ENCODE measurements at places on chromosomes 1 and 21.

- DNase-seq, result no peak
These were observed 88.4 kb downstream of the PDE4B start for GRCh38 chr1:65881067-65881594.

DNA sequence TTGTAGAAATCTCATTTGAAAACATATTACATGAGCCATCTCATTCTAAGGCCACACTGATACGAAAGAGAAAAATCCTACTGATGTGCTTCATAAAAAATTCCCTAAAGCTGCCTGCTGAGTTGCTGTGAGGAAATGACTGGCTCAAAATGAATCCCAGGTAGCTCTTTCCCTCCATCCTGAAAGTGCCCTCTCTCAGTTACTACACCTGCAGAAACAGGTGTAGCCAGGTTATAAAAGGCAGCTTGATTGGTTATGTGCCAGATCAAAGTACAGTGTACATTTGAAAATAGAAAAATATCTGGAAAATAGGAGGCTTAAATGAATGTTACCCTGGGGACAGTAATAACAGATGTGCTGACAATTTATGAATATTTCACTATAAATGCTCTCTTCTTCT lies 833.4 kb upstream of the ADGRL4 start:
- no peak for DNase-seq

GRCh38 chr1:79188337-79188736 lies 181.8 kb upstream of the ADGRL4 start:
- DNase-seq, result no peak

- no peak for DNase-seq
These were observed 4.5 kb downstream of the PEX14 start for GRCh38 chr1:10479296-10479695.

DNA sequence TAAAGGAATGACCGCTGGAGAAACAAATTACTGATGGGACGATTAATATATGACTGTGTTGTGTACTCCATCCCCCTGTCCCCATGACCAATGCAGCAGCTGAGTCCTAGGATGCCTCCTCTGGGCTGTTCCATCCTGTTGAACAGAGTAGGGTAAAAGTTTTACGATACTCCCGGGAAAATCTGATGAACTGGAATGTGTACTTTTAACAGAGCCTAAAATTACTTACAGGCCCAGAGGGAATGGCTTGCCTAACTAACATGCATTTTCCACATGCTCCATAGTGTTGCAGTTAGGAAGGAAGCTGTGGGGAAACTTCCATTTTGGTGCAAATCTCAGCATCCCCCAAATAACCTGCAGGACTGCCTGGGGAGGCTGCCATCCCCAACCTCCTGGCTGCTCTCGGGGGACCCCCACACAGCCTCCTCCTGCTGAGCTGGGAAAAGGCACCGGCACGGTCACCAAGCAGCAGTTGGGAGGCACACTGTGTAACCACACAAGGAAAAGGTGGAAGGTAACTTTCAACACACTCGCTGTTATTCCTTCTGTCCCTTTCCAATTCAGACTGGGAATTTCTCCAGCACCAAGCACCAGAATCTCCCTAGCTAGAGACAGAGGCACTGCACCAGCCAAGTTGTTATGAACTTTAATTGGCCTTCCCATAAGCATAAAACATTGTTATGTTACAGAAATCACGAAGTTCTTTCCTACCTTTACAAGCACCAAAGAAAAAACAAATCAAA lies 97.2 kb downstream of the BCAR3 start:
- DNase-seq, result peak; percentile 41

DNA sequence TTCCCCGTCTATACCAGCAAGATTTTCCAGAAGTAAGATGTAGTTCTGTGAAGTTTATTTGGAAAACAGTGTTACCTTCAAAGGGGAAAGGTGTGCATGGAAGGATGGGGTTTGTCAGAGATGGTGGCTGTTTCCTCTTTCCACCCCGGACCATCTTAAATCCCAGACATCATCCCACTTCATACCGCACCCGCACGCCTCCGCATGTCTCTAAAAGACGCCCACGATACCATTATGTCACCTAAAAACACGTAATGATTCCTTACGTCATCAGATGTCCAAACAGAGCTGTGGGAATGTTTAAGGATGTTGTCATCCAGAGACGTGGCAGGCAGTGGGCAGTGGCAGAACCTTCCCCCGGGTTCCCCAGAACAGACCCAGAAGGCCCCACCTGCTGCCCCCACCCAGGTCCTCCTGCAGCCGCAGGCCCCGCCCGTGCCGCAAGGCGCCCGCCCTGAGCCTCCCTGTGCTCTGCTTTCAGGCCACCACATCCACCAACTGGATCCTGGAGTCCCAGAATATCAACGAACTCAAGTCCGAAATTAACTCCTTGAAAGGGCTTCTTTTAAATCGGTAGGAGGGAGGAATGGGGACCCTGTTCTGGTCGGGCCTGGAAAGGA lies 152.2 kb downstream of the PEX14 start:
- DNase-seq, result no peak

GRCh38 chr1:186575348-186575747 lies 104.9 kb downstream of the PTGS2 start:
- no peak for DNase-seq

GRCh38 chr1:7552402-7552801 lies 218.7 kb upstream of the VAMP3 start:
- no peak for DNase-seq

- no peak for DNase-seq
These were observed 94.5 kb upstream of the ARTN start for GRCh38 chr1:43839056-43839455.

DNA sequence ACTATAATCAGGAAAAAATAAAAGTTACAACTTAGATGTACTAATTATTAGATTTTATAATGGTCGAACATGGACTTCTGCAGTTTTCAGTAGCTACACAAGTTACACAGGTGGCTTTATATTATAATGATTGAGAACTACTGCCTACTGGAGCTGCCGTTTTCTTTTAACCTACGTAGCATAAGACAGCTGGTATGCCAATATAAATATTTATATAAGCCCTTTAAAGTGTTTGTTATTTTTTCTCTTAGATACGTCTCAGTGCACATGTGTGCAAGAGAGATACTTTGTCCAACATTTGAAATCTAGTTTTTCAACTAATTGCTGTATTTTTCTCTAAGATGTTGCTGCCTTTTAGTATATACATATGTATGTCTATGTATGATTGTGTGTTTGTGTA lies 42.4 kb downstream of the PDC start:
- DNase-seq, result no peak

- DNase-seq, result no peak
These were observed 163.3 kb downstream of the DHRS3 start for GRCh38 chr1:12454406-12455391.

- DNase-seq, result no peak
These were observed 1.8 kb downstream of the TMED5 start for GRCh38 chr1:93178418-93178817.

DNA sequence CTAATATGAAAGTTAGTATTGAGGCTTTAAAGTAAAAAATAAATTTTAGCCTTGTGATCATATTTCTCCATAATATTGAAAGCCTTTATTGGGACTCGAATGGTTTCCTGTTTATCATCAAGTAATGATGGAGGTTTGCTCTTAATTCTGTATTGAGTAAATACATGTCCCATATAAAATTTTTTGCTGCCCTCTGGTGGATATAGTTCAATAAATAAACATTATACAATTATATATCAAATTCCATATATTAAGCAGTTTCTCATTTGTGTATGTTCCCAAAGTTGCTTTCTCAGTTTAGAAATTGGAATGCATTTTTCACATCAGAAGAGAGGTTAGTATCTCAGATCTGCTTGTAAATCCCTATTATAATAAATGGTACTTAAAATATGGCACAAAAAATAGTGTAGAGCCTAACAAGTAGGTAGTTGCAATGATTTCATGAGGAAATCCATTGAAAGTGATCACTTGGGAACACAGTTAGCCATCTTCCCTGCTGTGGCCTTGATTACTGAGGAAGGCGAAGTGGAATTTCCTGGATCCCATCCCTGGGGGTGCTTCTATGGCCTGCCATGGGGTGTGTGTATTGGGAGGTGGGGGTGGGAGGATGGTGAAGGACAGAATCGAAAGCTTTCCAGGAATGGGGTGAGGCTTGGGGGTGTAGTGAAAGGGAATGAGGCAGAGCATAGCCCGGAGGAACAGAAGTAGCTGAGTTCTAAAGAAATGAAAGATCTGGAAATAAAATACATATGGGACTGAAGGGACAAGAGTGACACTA lies 84.1 kb upstream of the C21orf91 start:
- no peak for DNase-seq

- no peak for DNase-seq
These were observed 4.2 kb upstream of the PADI1 start for GRCh38 chr1:17200756-17201155.

DNA sequence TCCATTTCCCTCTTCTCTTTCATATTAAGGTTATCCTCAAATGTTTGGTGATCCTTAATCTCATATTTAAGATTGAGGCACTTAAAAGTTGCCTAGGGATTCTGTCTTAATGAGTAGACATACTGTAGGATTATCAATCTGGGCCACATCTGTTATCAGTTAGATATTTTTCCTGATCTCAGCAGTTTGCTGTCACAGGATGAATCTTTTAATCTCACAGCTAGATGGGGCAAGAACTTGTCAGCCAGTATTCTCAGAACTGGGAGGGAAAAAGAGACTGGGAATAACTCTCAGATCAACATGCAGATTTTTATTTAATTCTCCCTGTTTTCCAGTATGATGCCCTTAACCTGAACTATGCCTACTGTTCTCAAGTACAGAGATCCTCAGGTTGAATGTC lies 14.0 kb downstream of the ZNF644 start:
- no peak for DNase-seq

DNA sequence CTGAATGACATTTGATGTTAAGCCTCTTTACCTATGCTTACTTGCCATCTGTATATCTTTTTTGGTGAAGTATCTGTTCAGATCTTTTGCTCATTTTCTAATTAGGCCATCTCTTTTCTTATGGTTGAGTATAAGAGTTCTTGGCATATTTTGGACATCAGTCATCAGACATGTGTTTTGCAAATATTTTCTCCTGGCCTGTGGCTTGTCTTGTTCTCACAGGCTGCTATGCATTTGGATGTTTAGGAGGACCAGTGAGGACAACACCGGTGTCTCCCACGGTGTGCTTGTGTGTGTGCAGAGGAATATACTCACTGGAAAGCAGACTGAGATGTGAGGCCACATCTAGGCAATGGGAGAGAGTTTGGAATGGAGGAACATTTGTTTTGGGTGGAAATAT lies 87.1 kb upstream of the LYST start:
- DNase-seq, result no peak

DNA sequence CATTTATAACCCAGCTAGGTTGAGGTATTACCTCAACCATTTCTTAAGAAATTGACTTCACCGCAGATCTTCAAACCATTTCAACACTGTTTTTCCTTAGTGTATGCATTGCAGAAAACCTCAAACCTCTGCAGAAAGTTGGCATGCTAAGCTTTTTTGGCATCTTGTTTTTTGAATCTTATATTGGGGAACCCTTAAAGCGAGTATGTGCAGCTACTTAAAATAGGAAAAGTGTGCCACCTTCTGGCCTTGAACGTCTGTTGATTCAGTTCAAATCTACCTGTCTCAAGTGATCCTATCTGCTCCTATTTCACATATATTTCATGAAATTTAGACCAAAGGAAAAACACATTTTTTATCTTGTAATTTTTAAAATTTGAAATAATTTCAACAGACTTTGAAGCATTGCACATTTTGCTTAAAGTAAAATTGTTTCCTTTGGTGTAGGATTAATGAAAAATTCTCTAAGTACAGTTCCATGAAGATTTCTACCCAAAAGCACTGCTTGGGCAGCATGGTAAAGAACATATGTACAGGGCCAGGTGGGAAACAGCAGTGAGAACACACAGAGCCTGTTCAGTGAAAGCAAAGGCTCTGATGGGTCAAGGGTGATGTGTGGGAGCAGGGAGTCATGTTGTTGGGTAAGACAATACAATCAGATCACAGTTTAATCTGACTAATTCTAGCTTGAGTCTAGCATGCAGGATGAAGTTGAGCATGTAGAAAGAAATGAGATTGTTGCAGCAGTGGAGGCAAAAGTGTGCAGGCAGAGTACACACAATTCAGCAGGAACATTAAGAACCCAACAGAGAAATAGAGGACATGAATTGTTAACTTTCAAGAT lies 17.2 kb downstream of the HENMT1 start:
- peak; percentile 46 for DNase-seq

DNA sequence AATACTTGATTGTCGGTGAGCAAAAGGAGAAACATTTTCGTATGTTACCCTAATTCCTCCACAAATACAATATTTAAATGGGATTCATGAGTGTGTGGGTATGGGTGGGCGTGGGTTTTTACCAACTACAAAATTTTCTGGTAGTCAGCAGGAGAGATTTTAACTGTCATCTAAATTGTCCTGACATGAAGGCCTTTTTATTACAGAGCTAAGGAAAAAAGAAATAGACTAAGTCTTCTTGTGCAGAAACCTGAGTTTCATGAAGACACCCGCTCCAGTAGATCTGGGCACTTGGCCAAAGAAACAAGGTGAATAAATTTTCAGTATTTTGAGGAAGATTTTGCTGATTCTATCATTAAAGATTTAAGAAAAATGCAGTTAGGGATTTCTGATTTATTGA lies 752 bp downstream of the RGS18 start:
- no peak for DNase-seq

DNA sequence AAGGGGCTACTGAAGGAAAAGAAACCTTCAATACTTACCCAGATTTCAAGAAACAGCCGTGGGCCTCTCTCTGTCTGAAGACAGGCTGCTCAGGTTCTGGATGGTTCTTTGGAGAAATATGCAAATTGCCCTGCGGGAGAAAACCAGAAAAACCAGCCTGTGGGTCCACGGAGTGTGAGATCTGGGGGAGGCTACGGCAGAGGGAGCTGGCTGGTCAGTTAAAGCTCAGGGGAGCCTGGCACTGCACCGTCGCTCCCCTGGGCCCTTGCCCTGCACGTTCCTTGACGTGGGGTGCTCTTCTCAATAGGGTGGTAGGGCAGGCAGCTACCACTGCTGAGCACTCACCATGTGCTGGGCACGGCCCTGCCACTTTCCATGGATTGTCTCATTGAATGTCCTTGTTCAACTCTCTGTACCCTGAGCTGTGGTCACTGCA lies 12.7 kb downstream of the TMCO4 start:
- no peak for DNase-seq

DNA sequence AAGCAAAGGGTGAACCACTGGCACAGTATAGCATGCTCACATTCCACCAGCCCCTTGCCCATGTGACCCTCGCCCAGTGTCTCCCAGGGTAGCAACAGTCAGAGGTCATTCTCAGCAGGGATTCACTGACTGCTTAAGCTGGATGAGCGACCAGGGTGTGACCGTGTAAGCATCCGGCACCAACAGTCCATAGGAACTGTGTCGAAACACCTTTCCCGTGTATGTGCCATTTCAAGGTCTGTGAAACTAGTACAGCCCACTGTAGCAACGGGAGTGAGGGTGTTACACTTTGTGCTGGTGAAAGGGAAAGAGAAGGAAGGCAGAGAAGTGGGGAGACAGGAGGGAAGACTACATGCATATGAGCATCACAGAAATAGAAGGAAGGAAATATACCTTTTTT lies 10.8 kb downstream of the PIK3C2B start:
- DNase-seq, result no peak

DNA sequence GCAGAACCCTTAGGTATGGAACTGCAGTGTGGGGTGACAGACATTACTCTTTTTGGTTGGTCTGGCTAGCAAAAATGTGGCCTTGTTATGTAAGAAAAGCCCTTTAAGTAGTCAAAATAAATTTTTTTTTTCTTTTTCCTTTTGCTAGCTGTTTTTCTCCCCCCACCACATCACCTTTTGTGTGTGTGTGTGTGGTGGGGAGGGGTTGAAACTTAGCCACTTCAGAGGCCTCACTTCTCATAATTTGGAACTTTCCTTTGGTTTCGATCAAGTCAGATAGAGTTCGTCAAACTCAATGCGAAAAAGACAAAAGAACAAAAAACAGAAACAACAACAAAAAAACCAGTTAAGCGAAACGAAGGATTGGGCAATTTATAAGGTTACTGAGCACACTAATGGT lies 1.9 kb upstream of the PRMT2 start:
- DNase-seq, result no peak

All from forelimb muscle (tissue), 1 donor.